ENCODE measurements at places on chromosomes 1 and 21.

DNA sequence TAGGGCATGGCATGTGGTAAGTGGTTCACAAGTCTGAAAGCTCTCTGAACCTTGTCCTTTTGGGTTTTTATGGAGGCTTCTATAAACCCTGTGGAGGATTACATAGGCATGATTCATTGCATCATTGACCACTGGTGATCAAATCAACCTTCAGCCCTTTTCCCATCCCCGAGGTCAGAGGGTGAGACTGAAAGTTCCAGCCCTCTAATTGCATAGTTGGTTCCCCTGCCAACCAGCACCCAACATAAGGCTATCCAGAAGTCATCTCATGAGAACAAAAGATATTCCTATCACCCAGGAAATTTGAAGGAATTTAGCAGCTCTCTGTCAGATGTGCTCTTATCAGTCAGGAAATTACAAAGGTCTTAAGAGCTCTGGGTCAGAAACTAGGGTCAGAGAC lies 89.5 kb upstream of the ARTN start:
- no peak for DNase-seq

DNA sequence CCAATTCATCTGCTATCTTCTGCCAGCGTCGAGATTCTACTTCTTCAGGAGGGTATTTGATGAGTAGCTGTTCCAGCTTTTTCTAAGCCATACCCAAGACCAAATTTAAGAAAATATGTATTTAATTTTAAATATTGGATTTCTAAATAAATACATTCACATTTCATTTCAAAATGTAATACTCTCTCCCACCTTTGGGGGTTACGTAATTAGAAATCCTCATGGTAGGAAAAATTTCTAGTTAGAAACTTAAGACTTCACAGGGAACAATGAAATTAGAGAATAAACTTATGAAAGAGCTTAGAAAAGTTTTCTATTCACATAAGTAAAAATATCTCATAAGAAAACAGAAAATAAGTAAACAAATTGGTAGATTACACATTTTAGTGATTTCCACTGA lies 102.9 kb downstream of the ZZZ3 start:
- no peak for DNase-seq

GRCh38 chr21:28261298-28261697 lies 731.4 kb downstream of the LTN1 start:
- DNase-seq = no peak

- DNase-seq = peak; percentile 37
Observed at GRCh38 chr1:64470665-64471217, 812 bp downstream of the CACHD1 start.

- no peak for DNase-seq
Observed at GRCh38 chr1:206754011-206754410, 16.6 kb upstream of the IL19 start.

- no peak for DNase-seq
Observed at GRCh38 chr1:196144588-196144987, 463.7 kb downstream of the KCNT2 start.

- DNase-seq = peak; percentile 86
Observed at GRCh38 chr1:167797015-167797414, 75.2 kb downstream of the MPZL1 start.

DNA sequence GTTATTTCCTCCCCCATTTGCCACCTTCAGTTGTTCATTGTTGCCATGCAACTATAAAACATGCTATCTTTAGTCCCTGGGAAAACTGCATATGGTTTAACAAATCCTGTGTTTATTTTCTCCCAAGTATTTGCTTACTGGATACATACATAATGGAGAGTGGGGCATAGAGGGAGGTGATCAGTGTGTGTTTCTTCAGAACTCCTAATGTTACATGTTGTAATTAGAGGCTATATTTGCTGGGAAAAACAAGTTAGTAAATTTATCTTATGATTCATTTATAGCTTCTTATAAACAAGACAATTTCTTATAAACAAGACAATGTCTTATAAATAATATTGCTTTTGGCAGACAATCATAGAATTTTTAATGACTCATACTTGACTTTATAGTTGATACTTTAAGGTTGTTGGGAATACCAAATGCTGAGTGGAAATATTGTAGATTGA lies 7.3 kb upstream of the GIPC2 start:
- DNase-seq = no peak

DNA sequence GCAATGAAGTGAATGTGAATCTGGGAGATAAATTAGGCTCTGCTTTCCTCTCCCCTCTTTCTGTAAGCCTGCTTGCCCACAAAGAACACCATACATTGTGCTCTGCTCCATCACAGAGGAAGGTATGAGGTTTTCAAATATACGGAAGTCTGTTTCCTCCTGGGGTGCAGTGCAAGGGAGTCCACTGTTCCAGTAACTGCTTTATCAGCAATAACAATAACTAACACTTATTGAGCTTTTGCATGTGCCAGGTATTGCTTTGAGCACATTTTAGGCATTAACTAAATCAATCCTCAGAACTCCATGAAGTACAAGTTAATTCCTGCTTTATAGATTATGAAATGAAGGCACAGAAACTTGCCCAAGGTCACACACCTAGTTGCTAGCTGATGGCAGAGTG lies 10.0 kb downstream of the LTN1 start:
- no peak for DNase-seq

Measured in left cardiac atrium (tissue), 4 donors.